ENCODE measurements at places on chromosomes 12 and 14.
A peak's percentile ranks its signal among the peaks of the same experiment; 100 is the strongest.

- no peak for DNase-seq
Measured at GRCh38 chr14:88130057-88130432, 125.1 kb downstream of the GPR65 start.

DNA sequence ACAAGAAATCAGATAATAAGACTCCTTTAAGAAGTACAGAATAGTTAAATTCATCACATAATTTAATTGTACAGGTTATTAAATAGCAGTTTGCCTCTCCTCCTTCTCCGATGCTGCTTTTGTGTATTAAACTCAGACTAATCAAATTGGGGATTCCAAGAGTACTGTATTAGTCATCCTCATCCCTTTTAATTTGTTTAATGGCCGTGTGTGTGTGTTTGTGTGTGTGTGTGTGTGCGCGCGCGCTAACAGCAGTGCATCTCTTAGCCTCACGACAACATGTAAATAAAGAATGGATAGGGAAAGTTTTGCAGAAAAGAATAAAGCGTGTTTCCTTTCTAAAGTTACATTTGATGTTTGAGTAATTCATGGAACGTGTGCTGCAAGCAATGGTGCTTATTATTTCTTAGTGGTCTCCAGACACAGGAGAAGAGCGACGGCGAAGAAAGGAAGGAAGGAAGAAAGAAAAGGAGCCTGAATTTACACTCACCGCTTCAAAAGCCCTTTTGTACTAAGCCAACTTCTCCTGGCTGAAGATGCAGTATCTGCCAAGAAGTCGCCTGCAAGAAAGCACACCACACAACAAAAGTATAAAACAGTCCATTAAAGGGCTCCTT is 220.3 kb downstream of the ASCL1 start:
- DNase-seq: no peak

GRCh38 chr12:98973395-98973794 is 328.3 kb downstream of the APAF1 start:
- no peak for DNase-seq

DNA sequence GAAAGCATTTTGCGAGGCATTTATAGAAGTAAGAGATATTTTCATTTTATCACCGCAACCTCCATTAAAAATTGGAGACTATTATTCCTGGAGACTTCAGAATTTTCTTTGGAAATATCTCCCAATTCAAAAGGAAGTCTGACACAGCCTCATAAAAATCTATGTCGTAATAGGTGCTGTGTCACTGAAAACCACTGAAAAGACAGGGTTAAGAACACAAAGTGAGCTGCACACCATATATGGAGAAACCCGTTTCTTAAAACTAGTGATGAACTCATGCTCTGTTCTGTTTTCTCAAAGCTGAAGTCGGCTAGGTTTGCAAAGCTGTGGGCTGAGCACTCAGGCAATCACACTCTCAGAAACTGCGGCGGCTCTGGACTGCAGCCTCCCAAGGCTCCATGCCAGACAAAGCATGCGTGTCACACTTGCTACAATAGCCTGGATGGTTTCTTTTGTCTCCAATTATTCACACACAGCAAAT is at the start of gene GLIPR1:
Gene GLIPR1 (plus strand): TSS at position 287 of the 481 bp plus-strand sequence. CDS start 126 bp downstream, at position 413.
- DNase-seq: peak; percentile 87

DNA sequence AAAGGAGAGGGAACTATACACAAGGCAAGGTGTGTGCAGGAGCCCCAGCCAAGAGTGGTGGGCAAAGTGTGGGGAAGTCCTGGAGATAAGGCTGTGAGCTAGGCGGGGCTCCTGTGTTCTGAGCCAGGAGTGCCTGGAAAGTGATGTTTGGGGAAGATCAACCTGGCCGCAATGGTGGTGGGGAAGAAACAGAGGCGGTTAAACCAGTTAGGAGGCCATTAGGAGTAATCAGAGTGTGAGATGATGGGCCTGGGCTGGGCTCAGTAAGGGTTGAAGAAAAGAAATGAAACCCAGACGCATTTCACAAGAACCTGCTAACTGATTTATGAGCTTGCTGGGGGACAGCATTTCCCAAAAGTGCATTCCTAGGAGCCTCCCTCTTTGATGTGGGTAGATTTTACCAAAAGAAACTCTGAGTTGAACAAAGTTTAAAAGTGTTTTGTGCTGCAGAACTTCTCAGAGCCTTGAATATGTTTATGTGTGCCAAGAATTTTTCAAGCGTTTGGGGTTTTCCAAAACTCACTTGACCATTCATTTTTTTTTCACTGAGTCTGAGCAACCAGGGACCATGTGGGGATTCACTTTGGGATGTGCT is 34.2 kb upstream of the LRP1-AS start:
- no peak for DNase-seq

- no peak for DNase-seq
Measured at GRCh38 chr12:70828351-70828750, 92.2 kb downstream of the PTPRR start.

- no peak for DNase-seq
Measured at GRCh38 chr12:107780298-107780697, 5.8 kb downstream of the ASCL4 start.

DNA sequence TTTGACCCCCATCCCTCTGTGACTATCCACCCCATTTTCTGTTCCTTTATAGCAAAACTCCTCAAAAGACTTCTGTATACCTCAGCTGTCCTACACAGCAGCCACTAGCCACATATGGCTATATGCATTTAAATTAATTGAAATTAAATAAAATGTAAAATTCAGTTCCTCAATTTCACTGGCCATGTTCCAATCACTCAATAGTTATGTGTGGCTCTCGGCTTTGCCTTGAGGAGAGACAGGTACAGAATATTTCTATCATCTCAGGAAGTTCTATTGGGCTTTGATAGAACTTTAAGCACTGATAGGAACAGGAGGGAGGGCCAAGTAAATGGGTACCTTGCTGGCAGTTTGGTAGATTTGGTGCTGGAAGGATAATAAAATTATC is 280.3 kb upstream of the AMIGO2 start:
- DNase-seq: no peak

DNA sequence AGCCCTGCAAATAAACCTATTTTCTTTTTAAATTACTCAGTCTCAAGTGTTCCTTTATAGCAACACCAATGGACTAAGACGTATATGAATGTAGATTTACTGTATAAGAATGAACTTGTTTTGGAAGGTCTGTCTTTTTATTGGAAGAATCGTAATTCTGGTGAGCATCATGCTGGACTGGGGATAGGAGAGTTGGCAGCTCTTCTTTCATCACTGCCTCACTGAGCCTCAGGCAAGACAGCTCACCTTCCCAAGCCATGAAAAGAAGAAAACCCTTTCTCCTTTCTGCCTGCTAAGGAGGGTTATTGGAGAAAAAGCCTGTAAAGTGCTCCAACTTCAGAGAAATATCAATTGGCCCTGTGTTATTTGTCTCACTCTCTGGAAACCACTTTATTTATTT is 9.1 kb upstream of the RNF34 start:
- no peak for DNase-seq

GRCh38 chr14:22319526-22320361 is 269.3 kb downstream of the DAD1 start:
- DNase-seq: no peak
